NCI-H748 treated with DMSO at 0.1 percent for 48 hours (cell line): ENCODE measurements at places on chromosomes 2 and 18.

DNA sequence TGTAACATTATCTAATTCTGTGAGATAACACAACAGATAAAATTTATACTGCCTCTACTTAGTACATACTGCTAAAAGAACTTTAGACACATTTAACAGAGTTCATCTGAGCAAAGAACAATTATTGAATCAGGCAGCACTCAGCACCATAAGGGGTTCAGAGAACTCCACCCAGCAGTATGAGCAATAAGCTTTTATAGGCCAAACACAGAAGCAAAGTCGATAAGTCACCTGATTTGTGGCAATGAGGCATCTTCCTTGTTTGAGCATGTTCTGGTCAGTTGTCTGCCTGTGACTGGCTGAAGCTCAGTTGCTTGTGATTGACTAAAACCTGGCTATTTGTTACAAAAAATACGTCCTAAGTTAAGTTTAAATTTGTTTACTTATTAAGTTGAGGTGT, 746.1 kb upstream of the DDX18 start:
- DNase-seq, result no peak

DNA sequence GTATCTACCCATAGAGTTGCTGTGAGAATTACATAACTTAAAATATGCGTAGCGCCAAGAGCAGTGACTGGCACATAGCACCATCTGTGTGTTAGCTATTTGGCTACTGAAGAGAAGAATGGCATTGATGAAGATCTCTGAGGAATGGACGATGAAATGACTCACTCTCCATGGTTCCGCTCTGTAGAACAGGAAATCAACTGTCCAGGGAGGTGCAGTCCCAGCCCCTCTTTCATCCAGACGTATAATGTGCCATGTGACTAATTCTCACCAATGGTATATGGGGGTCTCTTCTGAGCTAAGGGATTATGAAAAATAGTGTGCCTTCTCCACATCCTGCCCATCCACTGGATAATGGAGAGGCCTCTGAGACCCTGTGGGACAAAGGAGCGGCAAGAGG, 254.8 kb downstream of the CYP26B1 start:
- DNase-seq, result no peak

DNA sequence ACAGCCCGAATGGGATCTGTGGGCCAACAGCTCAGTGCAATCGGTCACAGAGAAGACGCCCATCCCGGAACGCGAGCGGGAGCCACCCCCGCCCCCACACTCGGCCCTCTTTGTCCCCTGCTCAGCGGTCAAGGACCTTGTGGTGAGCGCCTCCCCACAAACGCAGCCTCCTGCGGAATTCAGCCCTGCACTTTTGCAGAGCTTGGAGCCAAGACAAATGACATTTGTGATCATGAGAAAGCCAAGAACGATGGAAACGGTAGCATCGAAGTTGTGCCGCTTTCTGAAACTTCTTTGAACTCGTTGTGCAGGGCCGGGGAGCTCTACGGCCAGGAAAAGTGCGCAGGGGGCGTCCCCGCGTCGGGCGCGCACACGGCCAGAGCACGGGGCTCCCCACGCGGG, 6.7 kb upstream of the SALL3 start:
- DNase-seq, result no peak

DNA sequence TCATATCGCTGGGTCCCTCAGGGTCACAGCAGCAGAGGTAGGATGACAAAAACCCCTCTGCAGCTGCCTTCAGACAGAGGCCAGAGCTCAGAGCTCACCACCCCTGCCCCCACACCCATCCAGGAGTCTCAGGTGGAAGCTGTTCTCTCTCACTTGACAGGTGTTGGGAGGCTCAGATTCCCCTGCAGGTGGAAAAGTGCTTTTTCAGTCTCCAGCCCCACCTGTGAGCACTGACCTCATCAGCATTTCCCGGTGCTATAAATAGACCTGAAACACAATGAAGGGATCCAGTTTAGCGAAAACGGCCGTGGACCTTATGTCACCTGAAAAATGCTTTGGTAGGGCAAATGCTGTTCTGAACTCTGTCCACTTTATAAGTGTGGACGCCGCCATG, 254.9 kb downstream of the NDUFA10 start:
- DNase-seq, result no peak

- DNase-seq, result no peak
Measured at GRCh38 chr2:196372276-196372809, 201.0 kb upstream of the STK17B start.

DNA sequence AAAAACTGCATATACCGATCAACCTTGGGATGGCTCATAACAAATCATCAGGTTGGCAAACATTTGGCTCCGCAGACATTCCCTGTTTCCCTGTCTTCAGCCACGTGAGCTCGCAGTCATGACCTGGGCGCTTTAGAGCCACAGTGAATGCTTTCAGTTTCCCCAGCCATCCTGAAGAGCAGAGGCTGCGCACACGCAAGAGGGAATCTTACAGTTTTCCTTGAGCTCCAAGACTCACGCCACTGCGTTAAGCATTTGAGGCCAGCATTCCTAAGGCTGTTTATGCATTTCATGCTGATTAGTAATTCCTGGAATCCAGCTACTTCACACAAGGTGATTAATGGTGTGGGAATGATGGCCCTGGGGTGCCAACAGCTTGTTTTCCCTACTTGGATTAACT, 95.1 kb downstream of the MTCL1 start:
- no peak for DNase-seq

- no peak for DNase-seq
Measured at GRCh38 chr2:56369316-56369715, 185.5 kb downstream of the CCDC85A start.

GRCh38 chr2:190350371-190350770, 7.0 kb downstream of the INPP1 start:
- DNase-seq, result no peak

DNA sequence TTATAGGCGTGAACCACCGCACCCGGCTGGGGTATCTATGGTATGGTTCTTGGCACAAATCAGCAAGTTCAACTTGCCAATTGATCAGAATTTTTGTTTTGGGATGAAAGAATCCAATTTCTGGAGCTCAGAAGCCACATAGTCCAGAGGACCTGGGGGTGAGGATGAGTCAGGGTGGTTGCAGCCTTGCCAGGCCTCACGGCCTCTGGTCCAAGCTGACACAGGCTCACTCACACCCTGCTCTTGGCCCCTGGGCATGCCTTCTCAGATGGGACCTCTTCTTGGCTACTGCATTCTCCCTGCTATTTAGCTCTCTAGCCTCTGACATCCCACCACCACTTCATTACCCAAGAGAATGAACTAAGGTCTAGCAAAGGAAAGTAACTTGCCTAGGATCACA, 16.3 kb downstream of the CAPG start:
- DNase-seq, result no peak

DNA sequence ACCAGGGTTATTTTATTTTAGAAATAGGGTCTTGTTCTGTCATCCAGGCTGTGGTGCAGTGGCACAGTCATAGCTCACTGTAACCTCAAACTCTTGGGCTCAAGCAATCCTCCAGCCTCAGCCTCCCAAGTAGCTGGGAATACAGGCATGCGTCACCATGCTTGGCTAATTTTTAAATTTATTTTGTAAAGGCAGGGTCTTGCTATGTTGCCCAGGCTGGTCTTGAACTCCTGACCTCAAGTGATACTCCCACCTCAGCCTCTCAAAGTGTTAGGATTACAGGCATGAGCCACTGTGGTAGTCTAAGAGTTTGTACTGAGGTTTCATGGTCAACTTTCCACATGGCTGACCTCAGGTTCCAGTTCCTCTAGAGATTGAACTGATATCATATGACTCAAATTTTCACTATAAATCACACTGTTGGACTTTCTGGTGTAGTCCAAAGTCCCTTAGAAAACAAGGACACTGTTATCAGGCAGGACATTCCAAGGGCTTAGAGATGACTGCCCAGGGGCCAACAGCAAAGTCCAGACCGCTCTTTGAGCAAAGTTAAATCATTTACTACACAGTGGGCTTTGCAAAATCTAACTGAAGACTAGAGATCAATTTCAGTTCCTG, 82.0 kb upstream of the MEX3C start:
- no peak for DNase-seq

DNA sequence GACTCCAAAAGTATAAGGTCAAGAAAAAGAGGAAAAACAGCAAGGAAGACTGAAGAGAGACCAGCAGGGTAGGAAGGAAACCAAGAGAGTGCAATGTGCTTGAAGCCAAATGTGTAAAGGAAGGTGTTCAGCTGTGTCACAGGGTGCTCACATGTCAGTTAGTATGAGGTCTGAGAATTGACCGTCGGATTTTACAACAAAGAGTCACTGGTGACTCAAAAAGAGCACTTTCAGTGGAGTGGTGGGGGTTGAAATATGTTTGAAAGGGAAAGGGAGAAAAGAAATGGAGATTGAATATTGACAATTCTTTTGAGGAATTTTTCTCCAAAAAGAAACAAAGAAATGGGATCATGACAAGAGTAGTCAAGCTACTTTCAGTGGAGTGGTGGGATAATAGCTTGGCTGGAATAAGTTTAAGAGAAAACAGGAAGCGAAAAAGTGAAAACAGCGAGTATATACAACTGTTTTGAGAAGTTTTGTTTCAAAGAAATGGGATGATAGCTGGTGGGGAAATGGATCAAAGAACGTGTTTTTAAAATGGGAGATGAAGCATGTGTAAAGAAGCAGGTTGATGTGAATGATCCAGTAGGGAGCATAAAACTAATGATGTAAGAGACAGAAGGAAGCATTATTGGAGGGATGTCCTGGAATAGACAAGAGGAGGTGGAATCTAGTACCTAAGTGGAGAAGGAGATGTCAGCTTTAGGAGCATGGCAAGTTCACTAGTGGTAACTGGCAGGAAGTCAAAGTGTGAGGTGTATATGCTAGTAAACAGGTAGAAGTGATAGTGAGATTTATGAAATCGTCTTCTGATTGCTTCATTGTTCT, 3.6 kb upstream of the TSPYL6 start:
- no peak for DNase-seq

GRCh38 chr2:174484573-174484972, 2.3 kb downstream of the GPR155 start:
- DNase-seq, result no peak

- no peak for DNase-seq
Measured at GRCh38 chr2:42921147-42921520, 128.8 kb upstream of the HAAO start.

GRCh38 chr2:194104687-194105086, 1552.3 kb upstream of the SLC39A10 start:
- DNase-seq, result no peak

GRCh38 chr2:101815154-101815553, 117.6 kb downstream of the MAP4K4 start:
- no peak for DNase-seq

GRCh38 chr2:76763276-76763675, 758.9 kb downstream of the LRRTM4 start:
- DNase-seq, result no peak

DNA sequence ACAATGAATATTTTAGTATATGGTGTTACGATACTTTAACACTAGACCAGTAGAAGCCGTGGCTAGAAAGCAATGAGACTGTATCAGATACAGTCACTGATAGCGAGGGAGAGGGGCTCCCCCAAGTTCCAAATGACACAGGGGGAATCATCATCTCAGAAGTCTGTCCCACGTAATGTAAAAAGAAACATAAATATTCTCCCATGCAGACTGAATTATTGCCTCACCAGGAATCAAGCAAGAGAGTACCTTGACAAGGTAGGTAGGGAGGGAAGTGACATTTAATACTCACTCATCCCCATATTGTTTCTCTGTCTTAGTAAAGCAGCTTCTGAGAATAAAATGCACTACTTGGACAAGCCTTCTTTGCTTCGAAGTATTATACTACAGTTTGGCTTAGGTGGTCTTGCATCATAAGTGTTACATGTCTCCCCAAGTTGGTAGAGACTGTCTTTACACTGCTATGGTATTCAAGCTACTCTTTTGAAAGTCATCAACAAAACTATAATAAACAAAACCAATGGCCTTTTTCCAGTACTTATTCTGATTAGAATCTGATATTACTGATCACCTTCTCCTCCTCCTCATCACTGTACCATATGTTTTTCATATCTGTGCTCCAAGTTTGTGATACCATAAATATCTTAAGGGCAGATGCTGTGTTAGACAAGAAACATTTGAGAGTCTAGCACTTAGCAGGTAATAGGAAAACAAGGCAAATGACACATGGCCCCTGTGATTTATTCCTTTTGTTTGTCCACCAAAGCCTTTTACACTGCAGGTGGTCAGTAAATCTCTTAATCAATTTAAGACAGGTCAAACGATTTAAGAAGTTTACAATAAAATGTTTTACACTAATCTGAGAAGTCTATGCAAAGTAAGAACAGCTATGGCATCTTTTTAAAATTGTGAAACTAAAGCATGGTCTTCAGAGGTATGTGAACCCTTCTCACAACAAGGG, 2.7 kb downstream of the LAPTM4A start:
- no peak for DNase-seq

- no peak for DNase-seq
Measured at GRCh38 chr18:28399781-28400362, 222.9 kb upstream of the CDH2 start.

- DNase-seq, result no peak
Measured at GRCh38 chr2:128357506-128358370, 39.1 kb upstream of the HS6ST1 start.

GRCh38 chr2:124534028-124534427, 508.9 kb downstream of the CNTNAP5 start:
- no peak for DNase-seq

GRCh38 chr2:239714116-239714515, 311.0 kb downstream of the NDUFA10 start:
- no peak for DNase-seq

DNA sequence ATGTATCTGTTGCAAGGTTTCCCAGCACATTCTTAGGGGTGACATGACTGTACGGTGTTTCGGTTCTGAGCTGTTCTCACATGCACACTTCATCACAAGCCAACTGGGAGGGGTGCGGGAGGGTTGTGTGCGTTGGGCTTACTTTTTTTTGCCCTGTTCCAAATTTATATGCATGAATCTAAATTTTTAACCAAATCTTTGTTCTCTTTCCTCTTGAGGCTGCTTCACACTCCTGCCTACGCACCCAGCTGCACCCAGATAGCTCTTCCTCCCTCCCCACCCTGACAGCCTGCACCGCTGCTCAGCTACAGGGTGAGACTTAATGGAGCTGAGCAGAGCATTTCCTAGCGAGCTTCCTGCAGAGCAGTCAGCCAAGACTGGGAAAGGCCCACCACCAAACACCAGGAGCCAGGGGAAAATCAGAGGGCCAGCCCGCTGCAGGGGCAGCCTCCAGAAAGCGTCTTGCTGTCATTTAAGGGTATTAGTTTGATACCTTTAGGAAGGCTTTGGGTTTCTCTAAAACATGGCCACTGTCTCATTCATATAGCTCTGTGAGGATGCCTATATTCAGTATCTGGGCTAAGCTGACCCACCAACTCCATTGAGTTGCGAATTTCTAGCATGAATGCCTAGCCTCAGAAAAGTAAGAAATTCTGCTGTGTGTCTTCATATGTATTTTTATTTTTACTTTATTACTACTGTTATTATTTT, 84.5 kb downstream of the POU3F3 start:
- no peak for DNase-seq

GRCh38 chr18:25743646-25744151, 346.7 kb downstream of the SS18 start:
- DNase-seq, result no peak

DNA sequence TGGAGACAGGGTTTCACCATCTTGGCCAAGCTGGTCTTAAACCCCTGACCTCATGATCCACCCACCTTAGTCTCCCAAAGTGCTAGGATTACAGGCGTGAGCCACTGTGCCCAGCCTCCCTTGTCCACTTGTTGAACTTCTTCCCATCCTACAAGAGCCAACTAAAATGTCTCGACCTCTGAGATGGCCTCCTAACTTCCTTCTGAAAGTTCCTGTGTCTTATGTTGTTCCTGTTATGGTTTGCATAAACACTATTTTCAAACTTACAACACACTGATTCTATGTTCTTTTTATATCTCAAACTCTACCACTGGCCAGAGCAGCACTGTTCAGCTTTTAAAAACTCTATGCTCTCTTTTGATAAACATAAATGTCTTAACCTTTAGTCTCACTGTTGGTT, 63.3 kb upstream of the UGP2 start:
- no peak for DNase-seq

- no peak for DNase-seq
Measured at GRCh38 chr18:49585781-49586663, 24.2 kb downstream of the LIPG start.
